ENCODE measurements at places on chromosomes 5 and 9. TPM values are rescaled to one million over a fixed set of nuclear protein-coding genes. Genes with fewer than 3 reads are reported as not detected.

The MARCOL gene
- polyA plus RNA-seq, result not detected

The STPG3 gene
- polyA plus RNA-seq, result not detected

The ATOSB gene
- 4.6 TPM for polyA plus RNA-seq

The MYMK gene
- polyA plus RNA-seq, result not detected

The NHP2 gene
- 189 TPM for polyA plus RNA-seq

The AGXT2 gene
- not detected for polyA plus RNA-seq

The ADCY2 gene
- polyA plus RNA-seq, result 5.6 TPM

The RGP1 gene
- polyA plus RNA-seq, result 2.6 TPM

The CENPK gene
- 25.0 TPM for polyA plus RNA-seq

The PRLR gene
- not detected for polyA plus RNA-seq

The SCGB3A2 gene
- polyA plus RNA-seq, result not detected

The VCAN gene
- polyA plus RNA-seq, result 21.5 TPM

The ALDOB gene
- polyA plus RNA-seq, result not detected

The NRARP gene
- not detected for polyA plus RNA-seq

The ZCCHC7 gene
- 16.6 TPM for polyA plus RNA-seq

The EPB41L4B gene
- 0.90 TPM for polyA plus RNA-seq

The ELAVL2 gene
- polyA plus RNA-seq, result 14.0 TPM

The SLC25A2 gene
- not detected for polyA plus RNA-seq
